Right lobe of liver (tissue), 6 donors: ENCODE measurements at places on chromosomes 3 and 15.
A peak's percentile ranks its signal among the peaks of the same experiment; 100 is the strongest.

DNA sequence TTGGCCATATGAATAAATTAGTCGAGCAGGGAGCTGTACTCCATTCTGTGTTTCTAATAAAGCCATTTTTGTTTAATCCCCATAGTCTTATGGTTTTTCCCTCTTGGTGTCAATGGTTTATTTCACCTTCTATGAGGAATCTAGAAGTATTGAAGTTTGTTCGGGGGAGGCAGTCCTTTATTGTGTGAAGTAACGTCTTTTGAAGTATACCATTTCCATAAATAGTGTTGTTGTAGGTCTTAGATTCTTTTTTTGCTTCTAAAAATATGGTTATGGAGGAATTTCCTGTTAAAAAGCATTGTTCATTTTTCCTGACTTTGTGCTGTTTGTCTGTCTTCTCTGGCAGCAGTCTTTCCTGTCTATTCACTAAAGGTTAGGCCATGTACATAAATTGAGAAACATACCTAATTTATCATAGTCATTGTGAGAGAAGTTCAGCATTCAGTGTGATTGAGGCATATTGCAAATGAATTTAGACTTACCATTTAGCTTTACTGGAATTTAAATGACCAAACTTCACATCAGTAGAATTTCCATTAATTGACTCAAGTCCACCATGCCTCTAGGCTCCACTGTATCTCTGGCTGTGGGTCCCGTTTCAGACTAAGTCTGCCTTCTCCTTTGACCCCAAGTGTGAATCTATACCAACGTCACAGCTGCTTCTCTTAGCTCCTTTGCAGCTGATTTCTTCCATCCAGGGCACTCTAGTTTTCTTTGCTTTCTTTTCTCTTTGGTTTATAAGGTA is 37.3 kb downstream of the YEATS2 start:
- DNase-seq, result no peak

- peak; percentile 18 for DNase-seq
Measured at GRCh38 chr3:126378341-126378751, 16.4 kb upstream of the CFAP100 start.

DNA sequence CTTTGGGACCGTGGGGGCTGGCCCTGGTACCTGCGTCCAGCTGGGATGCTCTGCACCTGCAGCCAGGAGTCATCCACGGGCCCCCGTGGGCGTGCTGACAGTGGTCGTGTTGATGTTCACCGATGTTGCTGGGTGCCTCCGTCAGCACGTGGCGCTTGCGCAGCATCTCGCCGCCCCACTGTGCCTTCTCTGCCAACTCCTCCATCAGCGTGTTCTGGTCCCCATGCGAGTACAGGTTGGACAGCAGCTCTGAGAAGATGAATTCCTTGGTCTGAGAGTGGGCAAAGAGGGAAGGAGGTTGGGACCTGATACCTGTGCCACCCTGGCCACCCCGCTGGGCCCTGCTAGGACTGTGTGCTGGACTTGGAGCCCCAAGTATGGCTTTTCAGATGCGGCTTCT is 61.4 kb downstream of the ADAMTS7 start:
- peak; percentile 41 for DNase-seq

- no peak for DNase-seq
Measured at GRCh38 chr3:64105816-64106215, 82.5 kb upstream of the PSMD6 start.

DNA sequence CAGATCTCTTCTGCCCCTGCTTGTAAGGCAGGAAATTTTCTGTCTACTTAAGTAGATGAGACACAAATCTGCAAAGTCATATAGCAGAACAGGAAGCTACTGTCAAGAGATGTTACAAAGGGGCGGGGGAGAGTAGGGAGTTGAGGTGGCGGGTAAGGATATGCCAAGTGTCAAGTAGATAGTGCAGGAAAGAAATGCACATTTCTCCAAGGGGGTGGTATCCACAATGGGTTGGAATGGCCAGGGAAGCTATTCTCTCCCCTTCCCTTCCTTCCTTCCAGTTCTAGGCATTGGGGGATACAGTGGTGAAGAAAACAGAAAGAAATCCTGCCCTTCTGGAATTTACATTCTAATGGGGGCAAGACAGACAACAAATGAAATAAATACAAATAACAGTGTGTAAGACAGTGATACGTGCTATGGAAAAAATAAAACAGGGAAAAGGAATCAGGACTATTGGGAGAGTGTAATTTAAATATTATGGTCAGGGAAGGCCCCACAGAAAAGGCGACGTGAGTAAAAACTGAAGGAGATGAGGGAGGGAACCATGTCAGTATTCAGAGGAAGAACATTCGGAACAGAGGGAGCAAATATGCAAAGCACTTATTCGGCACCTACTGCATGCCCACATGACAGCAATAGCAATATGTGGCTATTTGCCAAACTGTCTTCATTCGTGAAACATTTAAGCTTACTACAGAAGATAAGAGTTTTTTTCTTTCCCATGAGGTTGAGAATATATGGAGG is 42.8 kb upstream of the RNU6-1 start:
- no peak for DNase-seq
